ENCODE measurements at places on chromosomes 5 and 9.

GRCh38 chr5:138440159-138441073, 1.6 kb downstream of the REEP2 start:
- no peak for DNase-seq

DNA sequence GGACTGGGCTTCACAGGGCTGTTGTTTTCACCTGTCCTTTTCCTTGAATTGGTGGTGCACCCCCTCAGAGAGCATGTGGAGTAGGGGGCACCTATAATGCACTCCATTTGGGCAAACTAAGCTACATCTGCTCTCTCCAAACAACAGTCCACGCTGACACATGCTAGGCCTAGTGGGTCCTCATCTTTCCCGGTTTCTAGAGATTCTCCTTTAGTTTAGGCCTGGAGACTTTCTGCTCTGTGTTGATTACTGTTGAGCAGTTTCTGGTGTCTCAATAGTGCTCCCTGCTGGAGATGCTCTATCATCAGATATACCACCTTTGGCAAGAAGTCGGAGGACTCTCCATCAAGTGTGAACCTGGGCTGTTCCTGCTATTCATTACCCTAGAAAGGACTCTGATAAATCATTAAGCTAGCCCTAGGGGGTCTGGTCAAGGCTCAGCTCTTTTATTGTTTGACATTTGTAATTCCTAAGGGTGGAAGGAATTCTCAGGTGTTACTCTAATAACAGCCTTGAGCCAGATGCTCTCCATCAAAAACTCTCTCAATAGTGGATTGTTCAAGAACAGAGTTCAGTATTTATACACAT, 64.0 kb upstream of the FYB1 start:
- peak; percentile 29 for DNase-seq

DNA sequence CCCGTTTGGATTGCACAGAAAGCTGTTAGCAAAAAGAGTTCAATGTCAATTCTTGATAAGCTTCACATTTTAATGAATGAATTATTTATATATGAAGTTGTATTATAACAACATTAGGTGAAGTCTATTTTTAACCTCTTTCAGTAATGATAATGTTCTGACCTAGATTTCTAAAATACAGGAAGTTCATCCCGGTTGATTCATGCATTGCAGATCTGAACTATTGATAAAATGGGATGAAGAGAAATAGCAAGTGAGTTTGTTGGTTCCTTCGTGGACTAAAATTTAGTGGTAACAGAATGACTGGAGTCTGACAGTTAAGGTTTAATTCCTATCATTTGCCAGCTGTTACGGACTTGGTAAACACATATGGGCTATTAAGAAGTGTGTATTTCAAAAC, 180.5 kb downstream of the PCSK1 start:
- DNase-seq, result no peak

DNA sequence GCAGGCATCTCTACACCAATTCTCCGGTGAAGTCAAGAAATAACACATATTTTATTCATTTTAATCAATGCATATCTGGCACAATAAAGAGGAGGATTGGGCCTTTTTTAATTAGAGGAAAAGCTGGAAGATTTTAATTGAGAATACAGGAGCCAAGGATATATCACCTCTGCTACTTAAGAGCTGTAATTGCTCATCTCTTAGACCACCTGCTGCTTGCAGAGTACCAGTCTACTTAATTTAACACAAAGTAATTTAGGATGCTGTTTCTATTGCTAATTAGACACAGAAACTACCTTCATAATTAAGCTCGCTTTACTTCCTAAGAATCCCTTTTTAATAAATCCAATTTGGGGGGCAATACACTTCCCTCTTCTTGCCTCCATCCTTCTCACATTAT, 326.9 kb downstream of the TENT4A start:
- DNase-seq, result no peak

- DNase-seq, result no peak
These were observed 10.4 kb downstream of the CDK5RAP2 start for GRCh38 chr9:120569556-120569955.

DNA sequence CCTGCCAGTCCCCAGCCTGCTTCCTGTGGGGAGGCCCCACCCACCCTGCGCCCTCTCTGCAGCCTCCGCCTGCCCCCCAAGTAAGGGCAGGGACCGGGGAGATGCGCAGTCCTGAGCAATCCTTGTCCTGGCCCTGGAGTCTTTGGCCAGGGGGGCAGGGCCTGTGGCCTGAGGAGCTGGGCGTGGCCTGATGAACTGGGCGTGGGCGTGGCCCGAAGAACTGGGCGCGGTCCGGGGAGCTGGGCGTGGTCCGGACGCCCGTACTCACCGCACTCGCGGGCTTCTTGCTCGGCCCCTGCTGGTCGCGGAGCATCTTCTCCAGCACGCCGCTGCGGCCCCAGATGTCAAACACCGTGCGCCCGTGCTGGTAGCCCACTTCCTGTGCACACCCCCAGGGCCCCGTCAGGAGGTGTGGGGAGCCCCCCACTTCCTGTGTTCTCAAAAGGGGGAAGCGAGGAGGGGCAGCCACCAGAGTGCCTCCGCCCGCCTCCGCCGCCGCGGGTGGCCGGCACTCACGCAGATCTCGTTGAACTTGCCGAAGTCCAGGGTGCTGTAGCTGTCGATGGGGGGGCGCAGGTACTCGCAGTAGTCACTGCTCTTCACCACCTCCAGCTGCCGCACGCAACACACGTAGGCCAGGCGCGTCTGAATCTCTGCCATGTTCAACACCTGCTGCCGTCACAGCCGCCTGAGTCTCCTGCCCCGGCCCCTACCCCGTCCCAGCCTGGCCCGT, 2.7 kb upstream of the NSMF start:
- peak; percentile 78 for DNase-seq

- no peak for DNase-seq
These were observed 42.7 kb downstream of the SYK start for GRCh38 chr9:90844326-90844725.

Measured in central memory CD8-positive, alpha-beta T cell (primary cell).